Activated CD4-positive, alpha-beta memory T cell treated with anti-CD3 and anti-CD28 coated beads, Interleukin-2, amount 10 ng/mL, durations not matched to agents 7 days and 5 days (primary cell): ENCODE measurements at places on chromosomes 13 and 19. TPM values are rescaled to one million over a fixed set of nuclear protein-coding genes. Genes with fewer than 3 reads are reported as not detected.

Gene ZNF701
- 30.5 TPM for total RNA-seq

Gene FLT3LG
- total RNA-seq: 187 TPM

Gene SPC24
- 72.1 TPM for total RNA-seq

Gene YJEFN3
- total RNA-seq: 8.7 TPM

Gene LAIR1
- 56.6 TPM for total RNA-seq

Gene F2RL3
- total RNA-seq: 0.08 TPM

Gene SPIB
- 0.18 TPM for total RNA-seq
